ENCODE measurements at places on chromosomes 13 and 19.
A peak's percentile ranks its signal among the peaks of the same experiment; 100 is the strongest.

DNA sequence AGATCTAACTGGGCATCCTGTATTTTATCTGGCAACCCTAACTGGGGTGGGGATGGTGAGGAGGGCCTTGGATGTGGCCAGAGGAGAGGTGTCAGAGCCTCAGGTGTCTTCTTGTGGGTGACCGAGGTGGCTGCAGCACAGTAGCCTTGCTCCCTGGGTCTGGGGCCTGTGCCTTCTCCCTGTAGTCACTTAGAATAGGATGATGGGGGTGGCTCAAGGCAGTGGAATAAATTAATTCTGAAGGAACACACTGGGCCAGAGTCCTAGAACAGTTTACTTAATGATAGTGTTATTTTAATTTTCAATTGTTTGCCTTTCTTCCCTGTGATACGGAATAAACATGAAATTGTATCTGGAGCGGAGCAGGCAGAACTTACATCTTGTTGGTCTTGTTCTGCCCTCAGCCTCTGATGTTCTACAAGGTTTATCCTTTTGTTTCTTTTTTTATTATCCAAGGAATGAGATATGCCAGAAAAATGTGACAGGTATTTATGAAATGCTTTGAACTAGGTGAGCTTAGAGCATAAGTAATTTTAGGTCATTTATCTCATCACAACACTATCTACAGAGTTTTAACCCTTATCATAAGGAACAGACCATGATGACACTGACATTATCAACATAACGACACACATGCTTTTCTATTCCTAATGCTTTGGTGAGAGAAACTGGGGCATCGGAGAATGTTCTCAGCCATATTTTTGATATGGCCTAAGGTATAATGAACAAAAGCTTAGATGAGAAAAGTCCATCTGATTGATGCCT, 51.4 kb downstream of the LRCH1 start:
- DNase-seq, result no peak

GRCh38 chr19:7602935-7603497, 7.4 kb downstream of the CAMSAP3 start:
- no peak for DNase-seq

- no peak for DNase-seq
These were observed 30.2 kb downstream of the EFNB2 start for GRCh38 chr13:106505295-106505694.

DNA sequence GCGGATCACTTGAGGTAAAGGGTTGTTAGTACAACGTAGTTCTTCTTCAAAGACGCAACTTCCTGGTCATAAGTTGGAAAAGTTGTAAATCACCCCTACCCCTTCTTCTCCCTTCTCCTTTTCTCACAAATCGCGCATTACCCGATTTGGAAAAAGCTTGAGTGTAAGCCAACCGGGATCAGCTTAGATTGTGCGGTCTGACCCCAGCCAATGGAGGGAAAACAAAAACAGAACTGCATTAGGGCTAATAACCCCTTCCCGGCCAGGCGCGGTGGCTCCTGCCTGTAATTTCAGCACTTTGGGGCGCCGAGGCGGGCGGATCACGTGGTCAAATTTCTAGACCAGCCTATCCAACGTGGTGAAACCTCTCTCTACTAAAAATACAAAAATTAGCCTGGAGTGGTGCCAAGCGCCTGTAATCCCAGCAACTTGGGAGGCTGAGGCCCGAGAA, 806 bp downstream of the ZNF90 start:
- no peak for DNase-seq

DNA sequence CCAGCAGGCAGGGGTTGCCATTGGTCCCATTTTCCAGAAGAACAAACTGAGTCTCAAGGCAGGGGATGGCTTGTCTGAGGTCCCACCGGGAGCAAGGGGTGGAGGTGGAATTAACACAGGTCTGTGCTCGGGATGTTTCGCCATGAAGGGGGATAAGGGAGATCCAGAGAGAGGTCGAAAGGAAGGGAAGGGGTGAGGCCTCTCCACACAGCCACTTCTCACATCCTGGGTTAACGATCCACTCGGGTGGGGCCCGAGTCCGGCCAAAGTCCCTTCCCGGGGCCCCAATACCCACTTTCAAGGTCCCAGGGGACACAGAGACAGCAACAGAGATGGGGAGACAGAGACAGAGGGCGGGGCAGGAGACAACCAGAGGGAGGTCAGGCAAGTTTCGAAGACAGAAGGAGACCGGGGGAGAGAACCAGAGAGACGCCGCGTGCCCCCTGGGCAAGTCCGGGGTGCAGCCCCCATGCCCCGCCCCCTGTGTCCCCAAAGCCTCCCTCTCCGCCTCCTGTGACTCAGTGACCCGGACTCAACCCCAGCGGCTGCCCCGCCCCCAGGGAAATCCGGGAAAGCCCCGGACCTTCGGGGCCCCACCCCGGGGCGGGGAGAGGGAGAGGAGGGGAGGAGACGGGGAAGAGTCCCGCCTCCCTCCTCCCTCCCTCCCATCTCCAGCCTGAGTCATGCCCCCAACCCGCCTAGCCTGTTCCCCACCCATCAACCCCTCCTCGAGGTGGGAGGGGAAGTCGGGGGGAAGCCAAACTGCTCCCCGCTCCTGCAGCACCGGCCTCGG, 1.4 kb upstream of the BCL3 start:
- peak; percentile 54 for DNase-seq

GRCh38 chr19:19490214-19490968, 25.0 kb downstream of the TSSK6 start:
- peak; percentile 71 for DNase-seq

DNA sequence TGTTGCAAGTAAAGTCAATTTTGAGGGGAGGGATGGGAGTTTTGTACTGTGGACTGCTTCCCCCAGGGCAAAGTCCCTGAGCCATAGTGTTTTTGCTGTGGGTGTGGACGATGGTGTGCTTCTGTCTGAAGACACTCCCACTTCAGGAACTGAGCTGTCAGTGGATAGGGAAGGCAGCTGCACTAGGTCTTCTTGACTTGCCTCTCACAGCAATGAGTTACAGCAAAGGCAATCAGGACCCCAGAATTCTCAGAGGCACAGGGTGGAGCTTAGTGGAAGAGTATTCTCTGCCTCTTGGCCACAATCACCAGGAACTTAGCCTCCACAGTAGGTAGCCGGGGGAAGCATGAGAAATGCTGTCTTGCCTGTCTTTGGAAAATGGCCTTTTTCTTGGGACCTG, 1416.6 kb upstream of the MIR17HG start:
- DNase-seq, result no peak

- no peak for DNase-seq
These were observed 108.9 kb downstream of the DNAJC15 start for GRCh38 chr13:43132257-43132656.

- no peak for DNase-seq
These were observed 2874.1 kb upstream of the PCDH20 start for GRCh38 chr13:64289702-64290101.

DNA sequence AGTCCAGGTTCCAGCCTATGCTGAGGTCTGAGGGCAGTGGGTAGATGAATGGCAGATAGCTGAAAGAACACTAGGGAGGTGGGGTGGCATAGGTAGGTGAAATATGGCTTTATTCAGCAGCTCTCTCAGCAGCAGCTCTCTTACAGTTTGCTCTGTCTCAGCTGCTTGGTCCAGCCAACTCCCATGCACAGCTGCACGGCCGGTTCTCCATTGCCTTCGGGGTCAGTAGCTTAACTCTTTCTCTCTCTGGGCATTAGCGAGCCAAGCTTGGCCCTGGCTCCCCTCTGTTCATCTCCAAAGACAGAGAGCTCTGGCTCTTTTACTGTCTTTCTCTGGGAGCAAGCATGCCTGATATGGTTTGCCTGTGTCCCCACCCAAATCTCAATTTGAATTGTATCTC, 151.9 kb downstream of the MYO16 start:
- no peak for DNase-seq

- no peak for DNase-seq
These were observed 19.2 kb downstream of the ADGRE1 start for GRCh38 chr19:6906559-6907060.

DNA sequence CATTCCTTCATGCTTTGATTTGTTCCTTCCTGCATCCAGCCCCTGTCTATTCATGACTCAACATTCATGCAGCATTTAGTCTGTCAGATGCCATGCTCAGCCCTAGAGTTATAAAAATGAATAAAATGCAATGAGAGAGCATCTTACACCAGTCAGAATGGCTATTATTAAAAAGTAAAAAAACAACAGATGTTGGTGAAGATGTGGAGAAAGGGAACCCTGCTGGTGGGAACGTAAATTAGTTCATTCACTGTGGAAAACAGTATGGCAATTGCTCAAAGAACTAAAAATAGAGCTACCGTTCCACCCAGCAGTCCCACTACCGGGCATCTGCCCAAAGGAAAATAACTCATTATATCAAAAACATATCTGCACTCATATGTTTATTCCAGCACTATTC, 70.0 kb upstream of the GTF3A start:
- no peak for DNase-seq

DNA sequence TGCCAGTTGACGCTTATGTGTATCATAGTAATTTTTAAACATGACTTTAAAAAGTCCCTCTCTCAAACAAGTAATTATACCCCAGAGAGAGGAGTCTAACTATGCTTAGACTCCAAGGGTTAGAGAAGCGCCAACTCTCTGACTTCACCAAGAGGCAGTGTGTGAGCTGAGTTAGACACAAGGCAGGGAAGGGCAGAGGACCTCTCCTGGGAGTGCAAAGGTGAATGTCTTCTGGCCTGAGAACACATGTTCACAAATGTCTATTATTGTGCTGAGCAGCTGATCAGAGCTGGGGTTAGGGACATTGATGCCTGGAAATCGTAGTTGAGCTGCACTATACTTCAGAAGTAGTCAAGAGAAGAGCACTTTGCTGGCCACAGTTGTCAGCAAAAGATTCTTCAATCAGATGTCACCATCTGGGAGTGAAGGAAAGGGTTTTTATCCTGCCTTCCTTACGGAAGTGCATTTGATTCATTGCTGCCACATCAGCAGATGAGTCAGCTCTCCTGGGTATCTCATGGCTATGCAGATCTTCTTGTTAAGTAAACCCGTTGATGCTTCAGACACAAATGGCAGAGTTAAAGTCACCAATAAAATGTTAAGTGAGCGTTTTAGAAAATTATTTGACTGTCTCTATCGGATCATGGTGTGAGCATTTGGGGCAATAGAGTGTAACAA, 283.2 kb upstream of the ARGLU1 start:
- no peak for DNase-seq

DNA sequence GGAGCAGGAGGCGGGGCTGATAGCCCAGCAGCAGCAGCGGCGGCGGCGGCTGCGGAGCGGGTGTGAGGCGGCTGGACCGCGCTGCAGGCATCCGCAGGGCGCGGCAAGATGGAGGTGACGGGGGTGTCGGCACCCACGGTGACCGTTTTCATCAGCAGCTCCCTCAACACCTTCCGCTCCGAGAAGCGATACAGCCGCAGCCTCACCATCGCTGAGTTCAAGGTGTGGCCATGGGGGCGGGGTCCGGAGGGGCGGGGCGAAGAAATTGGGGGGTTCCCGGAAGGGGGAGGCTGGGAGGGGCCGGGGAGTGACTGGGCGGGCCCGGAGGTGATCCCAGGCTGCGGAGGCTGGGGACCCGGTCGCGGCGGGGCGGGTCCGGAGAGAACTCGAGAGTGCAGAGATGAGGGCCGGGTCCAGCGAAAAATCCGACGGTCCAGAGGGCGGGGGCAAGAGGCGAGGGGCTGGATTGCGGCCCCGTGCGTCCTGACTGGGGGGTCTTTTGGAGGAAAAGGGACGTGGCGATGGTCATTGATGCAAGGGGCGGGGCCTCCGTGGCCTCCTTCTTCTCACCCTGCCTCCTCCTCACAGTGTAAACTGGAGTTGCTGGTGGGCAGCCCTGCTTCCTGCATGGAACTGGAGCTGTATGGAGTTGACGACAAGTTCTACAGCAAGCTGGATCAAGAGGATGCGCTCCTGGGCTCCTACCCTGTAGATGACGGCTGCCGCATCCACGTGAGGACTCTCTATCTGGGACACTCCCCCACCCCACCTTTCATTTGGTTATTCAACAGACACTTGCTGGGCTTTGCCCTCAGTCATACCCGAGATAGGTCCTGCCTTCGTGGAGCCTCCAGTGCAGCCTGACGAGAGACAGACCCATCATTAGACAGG, at the start of gene TBCB:
TBCB (plus strand) TSS at position 16 of the 891 bp plus-strand sequence; CDS start at position 109, 93 bp downstream.
- DNase-seq, result peak; percentile 74

- no peak for DNase-seq
These were observed 624.0 kb upstream of the KLF12 start for GRCh38 chr13:74758188-74758587.

- DNase-seq, result no peak
These were observed 1438.6 kb downstream of the UQCRFS1 start for GRCh38 chr19:27774337-27774736.

GRCh38 chr19:38433268-38433733, at the start of gene RYR1:
RYR1 (plus strand) TSS chr19:38433691; CDS start chr19:38433830, 139 bp downstream.
- no peak for DNase-seq

- no peak for DNase-seq
These were observed 268.3 kb upstream of the MIR17HG start for GRCh38 chr13:91079176-91079575.

DNA sequence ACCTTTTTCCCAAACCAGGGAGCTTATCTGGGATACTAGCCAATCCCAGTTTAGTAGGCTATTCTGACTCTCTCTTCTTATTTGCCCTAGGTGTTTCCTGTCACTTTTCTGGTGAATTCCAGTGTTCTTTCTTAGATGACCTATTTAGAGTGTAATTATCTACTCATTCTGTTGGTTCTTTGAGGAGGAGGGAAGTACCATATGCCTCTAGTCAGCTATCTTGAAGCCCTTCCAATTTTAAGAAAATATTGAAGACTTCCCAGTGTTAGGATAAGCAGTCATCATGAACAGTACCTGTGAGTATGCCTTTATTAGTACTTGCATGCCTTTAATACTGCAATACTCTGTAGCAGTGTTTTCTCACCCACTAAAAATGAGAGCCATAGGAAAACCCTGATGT, 724.3 kb upstream of the SLITRK1 start:
- no peak for DNase-seq

DNA sequence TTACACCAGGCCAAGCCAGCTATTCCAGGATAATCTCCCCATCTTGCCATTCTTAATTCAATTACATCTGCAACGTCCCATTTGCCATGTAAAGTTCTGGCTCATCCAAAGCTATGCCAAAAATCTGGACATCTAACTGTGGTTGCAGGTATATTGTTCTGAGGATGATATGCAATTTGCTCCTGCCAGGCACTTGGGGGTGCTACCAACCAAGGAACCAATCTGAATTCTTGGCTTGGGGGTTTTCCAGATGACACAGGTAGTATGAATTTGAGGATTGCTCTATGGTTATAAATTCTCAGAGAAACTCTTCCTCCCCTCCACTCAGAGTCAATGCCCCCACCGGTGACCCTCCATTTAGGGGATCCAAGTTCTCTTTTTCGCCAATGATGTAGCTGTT, 33.0 kb downstream of the CRYL1 start:
- DNase-seq, result no peak
